Keratinocyte (primary cell): ENCODE measurements at places on chromosomes 5 and 9.

DNA sequence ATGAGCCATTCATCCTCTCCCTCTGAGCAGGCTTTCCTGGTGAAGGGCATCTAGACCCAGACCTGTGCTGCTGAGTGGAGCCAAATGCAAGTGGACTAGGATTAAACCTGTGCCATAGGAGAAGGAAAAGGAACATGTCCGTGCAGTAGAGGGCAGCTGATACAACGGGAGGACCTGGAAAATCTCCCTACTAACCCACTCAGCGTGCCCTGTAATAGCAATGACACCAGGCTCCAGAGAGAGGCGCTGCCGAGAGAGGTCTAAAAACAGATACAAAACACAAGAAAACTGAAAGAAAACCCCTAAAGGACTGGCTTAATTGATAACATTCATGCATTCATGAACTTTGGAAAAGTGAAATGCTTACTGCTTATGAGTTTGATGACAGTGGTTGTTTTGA is 60.8 kb downstream of the PFDN1 start:
- DNase-seq = no peak
- H3K27ac ChIP-seq = peak overlapping the region; percentile 62
- H3K27me3 ChIP-seq = no peaks in the 10 kb centered on the region
- no peak overlapping the region for H3K4me3 ChIP-seq
- H3K36me3 ChIP-seq = peaks cover 11% of the 10 kb centered on the region
- H3K4me1 ChIP-seq = peaks cover 46% of the 10 kb centered on the region

DNA sequence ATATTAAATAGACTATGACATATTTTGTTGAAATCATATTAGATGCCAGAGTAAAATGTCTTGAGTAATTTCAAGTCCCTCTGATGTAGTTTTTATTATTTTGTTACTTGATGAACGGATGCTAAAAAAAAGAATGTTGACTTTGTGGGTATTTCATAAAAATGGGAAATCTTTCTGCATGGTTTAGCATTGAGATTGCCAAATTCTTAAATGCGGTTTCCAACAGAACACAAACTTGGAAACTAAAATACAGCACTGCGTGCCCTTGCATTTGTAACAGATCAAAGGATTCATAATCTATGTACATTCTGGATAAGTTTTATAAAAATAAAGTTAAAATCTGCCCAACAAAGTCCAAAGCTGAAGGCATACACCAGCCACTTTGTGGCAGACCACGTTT is 425.5 kb upstream of the DAB2 start:
- H3K4me3 ChIP-seq = no peak overlapping the region
- no peak for DNase-seq
- H3K4me1 ChIP-seq = no peaks in the 10 kb centered on the region
- H3K36me3 ChIP-seq = no peaks in the 10 kb centered on the region
- no peak overlapping the region for H3K27ac ChIP-seq

DNA sequence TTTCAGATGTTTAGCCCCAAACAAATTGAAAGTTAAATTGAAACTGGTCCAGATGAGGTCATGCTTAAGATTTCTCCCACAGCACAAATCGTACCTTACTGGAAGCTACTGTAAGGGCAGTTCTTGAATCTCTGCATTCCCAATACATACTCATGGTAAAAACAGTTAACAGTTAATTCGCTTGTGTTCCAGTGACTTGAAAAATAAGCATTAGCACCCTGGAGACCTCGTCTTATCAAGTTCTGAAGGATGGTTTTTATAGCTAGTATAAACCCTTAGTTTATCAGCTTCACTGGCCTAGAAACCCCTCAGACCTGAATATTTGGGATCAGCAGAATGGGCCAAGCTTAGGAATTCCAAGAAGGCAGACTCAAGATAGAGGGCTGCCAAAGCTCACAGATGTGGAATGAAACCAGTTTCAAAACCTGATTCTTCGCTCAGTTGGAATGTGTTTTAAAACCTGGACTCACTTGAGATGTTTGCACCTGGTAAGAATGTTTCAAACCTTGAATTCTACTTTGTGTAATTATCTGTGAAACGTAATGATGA is 103.6 kb downstream of the C9orf152 start:
- H3K27ac ChIP-seq = no peak overlapping the region
- DNase-seq = no peak
- peaks cover 4% of the 10 kb centered on the region for H3K4me1 ChIP-seq
- no peaks in the 10 kb centered on the region for H3K27me3 ChIP-seq

DNA sequence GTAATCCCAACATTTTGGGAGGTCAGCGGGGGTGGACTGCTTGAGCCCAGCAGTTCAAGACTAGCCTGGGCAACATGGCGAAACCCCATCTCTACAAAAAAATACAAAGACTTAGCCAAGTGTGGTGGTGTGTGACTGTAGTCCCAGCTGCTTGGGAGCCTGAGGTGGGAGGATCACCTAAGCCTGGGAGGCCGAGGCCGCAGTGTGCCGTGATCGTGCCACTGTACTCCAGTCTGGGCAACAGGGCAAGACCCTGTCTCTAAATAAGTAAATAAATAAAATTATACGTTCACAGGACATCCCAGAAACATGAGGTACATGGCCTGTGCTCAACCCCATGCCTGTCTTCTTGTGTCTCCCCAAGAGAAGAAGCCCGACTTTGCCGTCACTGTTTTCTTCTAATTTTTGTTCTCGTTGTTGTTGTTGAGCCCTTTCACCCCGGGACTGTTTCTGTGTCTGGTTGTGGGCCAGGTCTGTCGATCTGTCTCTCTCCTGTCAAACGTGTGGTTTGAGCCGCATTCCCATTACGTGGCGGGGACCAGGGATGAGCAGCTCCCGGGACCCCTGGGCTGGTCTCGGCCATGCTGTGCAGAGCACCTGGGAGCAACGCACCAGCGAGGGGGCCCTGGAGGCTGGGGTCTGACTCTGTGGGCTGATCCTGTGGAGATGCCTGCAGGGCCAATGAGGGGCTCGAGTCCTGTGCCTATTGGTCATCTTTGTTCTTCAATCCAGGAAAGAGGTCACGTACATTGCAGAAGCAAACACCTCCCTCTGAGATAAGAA is 32.2 kb downstream of the NACC2 start:
- DNase-seq = no peak
- peaks cover 5% of the 10 kb centered on the region for H3K36me3 ChIP-seq
- no peak overlapping the region for H3K4me3 ChIP-seq

GRCh38 chr9:16828340-16829281 is 41.9 kb downstream of the BNC2 start:
- no peak for DNase-seq
- no peaks in the 10 kb centered on the region for H3K36me3 ChIP-seq
- H3K4me1 ChIP-seq = peaks cover 16% of the 10 kb centered on the region
- H3K27me3 ChIP-seq = no peaks in the 10 kb centered on the region

- peak overlapping the region; percentile 53 for H3K27ac ChIP-seq
- peak; percentile 57 for DNase-seq
- H3K4me1 ChIP-seq = peaks cover 40% of the 10 kb centered on the region
- H3K36me3 ChIP-seq = no peaks in the 10 kb centered on the region
- H3K27me3 ChIP-seq = no peaks in the 10 kb centered on the region
Measured at GRCh38 chr9:122367774-122368460, 2.9 kb upstream of the PTGS1 start.

GRCh38 chr5:103373597-103374472 is 115.3 kb downstream of the MACIR start:
- H3K4me1 ChIP-seq = no peaks in the 10 kb centered on the region
- DNase-seq = no peak
- H3K36me3 ChIP-seq = no peaks in the 10 kb centered on the region
- H3K27ac ChIP-seq = no peak overlapping the region
- H3K4me3 ChIP-seq = no peak overlapping the region

GRCh38 chr9:83182071-83182470 is 119.1 kb upstream of the RASEF start:
- H3K27ac ChIP-seq = no peak overlapping the region
- no peaks in the 10 kb centered on the region for H3K36me3 ChIP-seq
- no peak overlapping the region for H3K4me3 ChIP-seq
- peaks cover 7% of the 10 kb centered on the region for H3K27me3 ChIP-seq

DNA sequence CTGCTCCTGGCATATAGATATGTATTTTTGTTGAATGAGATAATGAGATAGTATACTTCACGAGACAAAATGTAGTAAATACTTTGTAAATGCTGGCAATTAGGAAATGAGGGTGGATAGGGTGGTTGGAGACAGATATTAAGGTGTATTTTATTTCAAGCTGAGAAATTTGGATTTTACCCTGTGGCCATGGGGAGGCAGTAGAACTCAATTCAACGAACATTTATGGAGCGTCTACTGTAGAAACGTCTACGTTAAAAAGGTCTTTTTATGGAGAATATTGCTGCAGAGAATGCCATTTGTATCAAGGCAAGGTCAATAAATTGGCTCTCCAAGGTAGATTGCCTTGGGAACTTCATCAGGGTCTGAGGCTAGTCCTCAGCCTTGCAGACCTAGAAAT is 21.5 kb upstream of the RALGPS1 start:
- no peak overlapping the region for H3K4me3 ChIP-seq
- DNase-seq = no peak
- no peaks in the 10 kb centered on the region for H3K27me3 ChIP-seq
- no peaks in the 10 kb centered on the region for H3K36me3 ChIP-seq
- no peak overlapping the region for H3K27ac ChIP-seq

GRCh38 chr5:181221792-181222629 is 1.1 kb upstream of the TRIM41 start:
- H3K4me3 ChIP-seq = peak overlapping the region; percentile 87
- peak overlapping the region; percentile 88 for H3K27ac ChIP-seq
- H3K4me1 ChIP-seq = peaks cover 24% of the 10 kb centered on the region
- no peaks in the 10 kb centered on the region for H3K27me3 ChIP-seq
- DNase-seq = peak; percentile 94

GRCh38 chr5:179825655-179826182 is 5.0 kb downstream of the SQSTM1 start:
- peaks cover 46% of the 10 kb centered on the region for H3K36me3 ChIP-seq
- H3K27me3 ChIP-seq = no peaks in the 10 kb centered on the region
- H3K4me3 ChIP-seq = no peak overlapping the region

GRCh38 chr5:141490271-141490670 is 1.4 kb downstream of the PCDHGC5 start:
- H3K4me1 ChIP-seq = peaks cover 21% of the 10 kb centered on the region
- peaks cover 3% of the 10 kb centered on the region for H3K36me3 ChIP-seq
- no peak overlapping the region for H3K27ac ChIP-seq
- H3K27me3 ChIP-seq = no peaks in the 10 kb centered on the region

- no peaks in the 10 kb centered on the region for H3K27me3 ChIP-seq
- no peaks in the 10 kb centered on the region for H3K4me1 ChIP-seq
- H3K4me3 ChIP-seq = no peak overlapping the region
- no peak overlapping the region for H3K27ac ChIP-seq
- H3K36me3 ChIP-seq = no peaks in the 10 kb centered on the region
Measured at GRCh38 chr5:137034213-137034612, 464.9 kb downstream of the SPOCK1 start.

DNA sequence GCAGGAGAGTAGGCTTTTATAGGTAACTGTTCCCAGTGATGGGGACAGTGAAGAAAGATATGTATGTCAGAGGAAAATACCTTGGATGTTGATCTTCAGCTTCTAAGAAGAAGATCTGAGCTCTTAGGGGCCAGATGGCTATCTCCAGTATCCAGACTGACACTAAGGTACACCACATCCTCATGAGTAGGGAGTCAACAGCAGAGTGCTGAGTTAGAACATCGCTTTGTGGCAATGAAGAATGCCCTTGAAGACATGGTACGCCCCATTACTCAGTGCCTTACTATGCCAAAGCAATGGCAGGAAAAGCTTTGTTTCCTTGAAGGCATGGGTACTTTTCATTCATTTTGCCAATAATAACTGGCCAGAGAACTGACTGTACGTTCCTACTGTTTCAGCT is 263.7 kb downstream of the CEMIP2 start:
- no peak overlapping the region for H3K4me3 ChIP-seq
- peak overlapping the region; percentile 47 for H3K27ac ChIP-seq

DNA sequence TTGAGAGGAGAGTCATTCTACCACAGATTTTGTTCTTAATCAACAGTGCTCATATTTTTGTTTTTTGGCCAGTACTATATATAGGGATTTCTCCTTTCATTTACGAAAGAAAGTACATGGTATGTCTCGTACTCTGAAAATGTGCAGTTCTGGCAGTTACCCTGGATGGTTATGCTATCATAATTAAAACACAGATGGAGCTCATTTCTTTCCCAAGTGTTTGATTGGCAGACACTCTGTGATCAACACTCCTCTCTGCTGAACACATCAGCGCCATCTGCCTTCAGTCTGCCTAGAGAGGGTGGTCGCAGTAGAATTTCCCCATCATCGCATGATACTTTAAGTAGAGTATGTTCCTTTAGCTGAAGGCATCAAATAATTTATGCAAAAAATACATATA is 64.5 kb downstream of the PAM start:
- DNase-seq = no peak
- H3K36me3 ChIP-seq = no peaks in the 10 kb centered on the region
- no peaks in the 10 kb centered on the region for H3K27me3 ChIP-seq
- no peak overlapping the region for H3K27ac ChIP-seq

GRCh38 chr9:14071484-14071883 is 242.5 kb downstream of the NFIB start:
- no peaks in the 10 kb centered on the region for H3K27me3 ChIP-seq
- DNase-seq = no peak
- no peaks in the 10 kb centered on the region for H3K36me3 ChIP-seq
- H3K4me1 ChIP-seq = peaks cover 11% of the 10 kb centered on the region
- H3K27ac ChIP-seq = no peak overlapping the region

- no peaks in the 10 kb centered on the region for H3K36me3 ChIP-seq
- no peak overlapping the region for H3K4me3 ChIP-seq
- no peak overlapping the region for H3K27ac ChIP-seq
- no peaks in the 10 kb centered on the region for H3K4me1 ChIP-seq
- no peaks in the 10 kb centered on the region for H3K27me3 ChIP-seq
Measured at GRCh38 chr5:142944140-142944539, 174.0 kb downstream of the ARHGAP26 start.

GRCh38 chr9:101270302-101270701 is 114.5 kb downstream of the BAAT start:
- no peak overlapping the region for H3K4me3 ChIP-seq
- no peaks in the 10 kb centered on the region for H3K4me1 ChIP-seq
- H3K27me3 ChIP-seq = no peaks in the 10 kb centered on the region
- no peak for DNase-seq

DNA sequence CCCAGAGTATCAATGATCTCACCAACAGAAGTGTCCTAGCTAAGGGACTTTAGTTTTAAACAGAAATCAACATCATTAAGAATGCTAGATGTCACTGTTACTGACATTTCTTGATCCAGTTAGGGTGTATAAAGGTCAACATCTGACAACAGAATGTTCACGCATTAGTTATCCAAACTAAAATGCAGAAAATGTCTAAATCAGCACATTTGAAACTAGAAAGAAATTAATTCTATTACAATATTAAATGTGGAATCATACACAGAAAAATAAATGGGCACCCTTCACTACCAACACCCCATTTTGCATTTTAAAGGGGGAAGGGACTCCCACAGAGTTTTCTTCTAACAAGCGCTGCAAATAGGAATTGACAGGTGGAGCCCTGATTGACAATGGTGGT is 24.5 kb downstream of the ELAVL2 start:
- H3K27ac ChIP-seq = no peak overlapping the region
- no peaks in the 10 kb centered on the region for H3K27me3 ChIP-seq
- no peak for DNase-seq
- no peaks in the 10 kb centered on the region for H3K36me3 ChIP-seq
